NCI-H446 treated with DMSO at 0.1 percent for 48 hours (cell line): ENCODE measurements at places on chromosomes 12 and 14.

DNA sequence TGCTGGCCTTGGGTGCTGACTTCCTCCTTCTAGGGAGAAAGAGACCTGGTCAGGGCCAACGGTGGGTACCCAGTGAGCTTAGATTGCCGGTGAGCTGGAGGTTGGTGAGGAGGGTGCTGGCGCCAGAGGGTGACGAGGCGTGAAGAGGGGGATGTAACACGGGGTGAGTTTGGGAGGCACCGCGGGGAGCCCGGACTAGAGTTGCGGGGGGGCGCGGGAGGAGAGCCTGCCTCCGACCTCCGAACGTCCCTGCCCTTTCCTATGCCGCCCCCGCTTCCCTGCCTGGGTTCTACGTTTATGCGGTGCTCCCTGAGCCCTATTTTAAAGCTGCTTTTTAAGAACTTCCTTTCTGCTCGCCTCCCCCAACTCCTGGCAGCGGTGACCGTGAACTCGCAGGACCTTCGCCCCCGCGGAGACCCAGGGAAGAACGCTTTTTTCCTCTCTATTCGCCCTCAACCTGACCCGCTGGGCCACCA, 18.6 kb downstream of the OR6S1 start:
- DNase-seq: no peak

DNA sequence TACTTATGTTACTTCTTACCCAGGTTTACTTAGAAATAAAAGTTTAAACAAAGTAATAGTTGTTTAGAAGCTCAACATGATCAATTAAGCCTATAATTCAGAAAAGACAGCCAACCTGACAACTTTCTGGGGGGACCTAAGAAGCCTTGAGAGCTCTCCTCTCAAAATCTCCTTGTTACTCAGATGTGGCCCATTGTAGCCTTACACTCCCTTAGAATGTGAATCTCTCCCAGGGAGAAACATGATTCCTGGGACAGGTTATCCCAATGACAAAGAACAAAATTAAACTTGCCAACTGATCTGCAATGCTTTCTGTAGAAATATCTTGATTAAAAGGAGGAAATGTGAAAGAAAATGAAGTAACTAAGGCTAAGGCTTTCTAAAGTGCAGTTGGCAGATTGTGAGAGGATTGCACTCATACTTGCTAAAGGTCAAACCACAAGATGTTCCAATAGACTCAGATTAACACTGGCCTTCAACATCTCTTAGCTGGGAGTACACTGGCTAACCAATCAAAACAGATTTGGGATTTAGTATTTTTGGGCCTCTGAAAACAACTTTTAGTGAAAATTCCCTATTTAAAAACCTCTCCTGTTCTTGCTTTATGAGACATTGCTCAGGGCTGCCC, 72.3 kb upstream of the TMX1 start:
- no peak for DNase-seq

- no peak for DNase-seq
These were observed 3.7 kb downstream of the RHEBL1 start for GRCh38 chr12:49066120-49066519.

GRCh38 chr12:116320791-116321217, 43.3 kb upstream of the MED13L start:
- DNase-seq: peak; percentile 54

- no peak for DNase-seq
These were observed 169.3 kb downstream of the STXBP6 start for GRCh38 chr14:24880689-24881088.

DNA sequence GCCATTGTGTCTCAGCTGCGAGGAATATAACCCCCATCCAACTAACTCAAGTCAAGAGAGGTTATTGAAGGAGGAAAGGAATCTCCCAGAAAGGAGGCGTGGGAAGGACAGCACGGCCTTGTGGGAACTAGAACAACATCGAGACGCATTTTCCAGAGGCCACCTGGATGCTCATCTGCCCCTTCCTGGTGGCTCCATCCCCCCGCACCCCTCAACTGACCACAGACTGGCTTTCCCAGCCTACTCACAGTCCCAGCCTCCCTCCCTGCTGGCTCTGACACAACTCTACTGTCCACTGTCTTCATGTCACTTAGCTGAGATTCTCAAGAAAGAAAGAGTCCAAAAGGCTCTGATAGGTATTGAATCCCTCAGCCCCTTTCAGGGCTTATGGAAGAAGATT, 66.0 kb upstream of the CLMN start:
- no peak for DNase-seq

GRCh38 chr14:93046705-93047050, 69.0 kb downstream of the ITPK1 start:
- no peak for DNase-seq

DNA sequence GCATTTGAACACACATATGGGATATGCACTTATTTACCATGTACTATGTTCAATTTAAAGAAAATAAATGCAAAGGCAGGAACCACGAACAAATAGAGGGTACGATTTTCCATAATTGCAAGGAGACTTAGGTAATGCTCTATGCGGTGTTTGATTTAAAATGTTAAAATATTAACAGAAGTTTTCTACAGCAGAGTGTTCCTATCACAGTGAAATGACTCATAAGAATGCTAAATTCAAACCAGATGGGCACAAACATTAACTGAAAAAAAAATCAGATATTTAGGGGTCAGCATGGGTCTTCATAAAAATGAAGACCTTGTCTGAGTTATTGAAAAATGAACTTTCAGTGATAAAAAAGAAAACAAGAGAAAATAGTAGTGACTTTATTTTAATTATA, 65.4 kb downstream of the LLPH start:
- no peak for DNase-seq

DNA sequence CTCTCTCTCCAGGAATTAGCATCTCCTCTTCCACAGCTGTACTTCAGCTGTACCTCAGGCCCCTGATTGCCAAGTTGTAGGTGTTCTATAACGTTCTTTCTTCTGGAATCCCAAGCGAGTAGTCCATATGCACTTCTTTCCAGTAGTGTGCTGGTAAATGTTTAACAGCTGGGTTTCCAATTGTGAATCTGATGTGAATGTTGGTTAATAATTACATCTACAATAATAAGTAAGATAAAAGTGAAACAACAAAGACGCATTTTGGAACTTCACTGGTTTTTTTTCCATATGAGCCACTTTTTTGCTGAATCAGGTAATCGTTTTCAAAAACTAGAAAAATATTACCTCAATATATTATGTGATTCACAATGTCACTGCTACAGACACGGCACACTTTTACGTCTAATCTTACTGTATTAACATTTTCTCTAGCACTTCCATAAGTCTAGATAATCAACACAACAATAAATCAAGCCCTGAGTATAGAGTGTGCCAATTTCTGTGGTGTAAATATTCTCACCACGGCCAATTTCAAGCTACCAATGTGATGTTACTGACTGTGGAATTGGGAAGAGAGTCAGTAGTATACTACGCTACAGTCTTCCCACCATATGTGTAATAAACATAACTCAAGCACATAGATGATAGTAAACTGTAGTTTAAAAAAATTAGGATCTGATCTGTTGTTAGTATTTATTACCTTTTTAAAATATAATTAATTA, 113.0 kb downstream of the ZFP36L1 start:
- DNase-seq: no peak

GRCh38 chr12:43957732-43958372, 122.0 kb downstream of the TMEM117 start:
- DNase-seq: peak; percentile 25

GRCh38 chr12:3189282-3189681, 112.1 kb downstream of the TSPAN9 start:
- DNase-seq: no peak

GRCh38 chr14:52678591-52678990, 16.8 kb downstream of the ERO1A start:
- no peak for DNase-seq

- DNase-seq: no peak
These were observed 188.9 kb downstream of the SLC41A2 start for GRCh38 chr12:104769144-104769561.

DNA sequence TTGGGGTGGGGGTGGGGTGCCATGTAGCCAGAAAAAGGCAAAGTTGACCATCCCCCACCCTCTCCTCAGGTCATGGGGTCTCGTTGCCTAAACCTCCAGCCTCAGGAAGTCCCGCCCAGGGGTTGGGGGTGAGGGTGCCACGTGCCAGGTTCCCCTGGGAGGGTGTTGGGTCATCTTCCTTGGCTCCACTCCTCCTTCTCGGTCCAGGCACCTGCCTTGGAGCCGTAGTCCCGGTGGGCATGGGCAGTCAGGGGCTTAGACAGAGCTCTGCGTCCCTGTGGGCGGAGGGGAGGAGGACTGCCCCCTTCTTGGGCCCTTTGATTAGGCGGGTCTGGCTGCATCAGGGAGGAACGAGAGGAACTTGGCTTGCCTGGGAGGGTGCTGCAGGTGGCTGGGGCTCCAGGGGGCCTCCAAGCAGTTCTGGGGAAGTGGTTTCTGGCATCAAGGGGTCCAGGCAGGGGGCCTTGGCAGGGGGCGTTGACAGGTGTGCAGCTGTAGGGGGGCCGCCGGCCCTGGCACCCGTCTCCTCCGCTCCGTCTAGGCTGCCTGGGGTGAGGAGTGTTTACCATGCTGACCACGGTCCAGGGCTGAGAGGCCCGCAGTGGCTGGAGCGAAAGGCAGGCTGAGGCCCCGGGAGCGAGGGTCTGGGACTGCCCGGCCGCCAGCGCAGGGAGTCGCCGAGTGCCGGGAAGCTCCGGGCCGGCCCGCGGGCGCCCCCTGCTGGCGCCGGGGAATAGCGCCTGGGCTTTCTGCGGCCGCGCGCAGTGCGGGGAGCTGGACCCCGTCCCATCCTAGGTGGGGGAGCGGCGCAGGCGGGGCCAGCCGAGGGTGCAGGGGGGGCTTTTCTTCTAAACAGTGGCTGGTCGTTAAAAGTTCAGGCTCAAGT, 7.9 kb downstream of the SETD1B start:
- peak; percentile 20 for DNase-seq

DNA sequence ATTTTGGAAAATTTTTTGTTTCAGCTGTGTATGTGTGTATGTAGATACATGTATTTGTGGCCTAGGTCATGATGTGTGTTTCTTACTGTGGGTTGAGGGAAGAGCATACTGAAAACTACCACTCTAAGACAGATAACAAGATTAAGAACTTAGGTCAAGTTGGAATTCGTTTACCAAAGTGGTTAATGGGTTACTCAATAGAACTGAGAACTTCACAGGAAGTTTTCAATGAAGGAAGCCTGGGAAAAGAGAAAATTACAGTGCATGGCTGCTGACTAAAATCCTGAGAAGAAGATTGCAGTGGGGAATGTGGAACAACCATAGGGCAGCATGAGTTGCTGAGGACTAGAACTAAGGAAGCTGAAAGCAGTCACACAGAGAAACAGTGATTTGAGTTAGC, 21.4 kb upstream of the FOXG1 start:
- no peak for DNase-seq

DNA sequence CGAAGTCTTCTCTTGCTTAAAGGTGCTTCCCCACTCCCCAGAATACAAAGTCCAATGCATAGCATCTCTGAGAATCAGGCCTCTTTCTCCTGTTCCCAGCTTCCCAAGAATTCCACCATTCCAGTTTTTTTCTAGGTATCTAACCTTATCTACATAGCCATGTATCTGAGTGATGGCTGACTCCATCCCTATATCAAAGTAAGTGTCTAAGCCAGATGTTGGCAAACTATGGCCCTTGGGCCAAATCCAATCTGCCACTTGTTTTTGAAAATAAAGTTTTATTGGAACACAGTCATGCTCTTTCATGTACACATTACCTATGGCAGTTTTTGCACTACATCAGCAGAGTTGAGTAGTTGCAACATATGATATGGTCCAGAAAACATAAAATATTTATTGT, 129.6 kb downstream of the LLPH start:
- DNase-seq: no peak

GRCh38 chr12:47085815-47086252, 6.1 kb upstream of the AMIGO2 start:
- DNase-seq: no peak

GRCh38 chr12:116138781-116139180, 138.7 kb downstream of the MED13L start:
- DNase-seq: no peak

- no peak for DNase-seq
These were observed 104.7 kb downstream of the ST8SIA1 start for GRCh38 chr12:22229652-22230279.

DNA sequence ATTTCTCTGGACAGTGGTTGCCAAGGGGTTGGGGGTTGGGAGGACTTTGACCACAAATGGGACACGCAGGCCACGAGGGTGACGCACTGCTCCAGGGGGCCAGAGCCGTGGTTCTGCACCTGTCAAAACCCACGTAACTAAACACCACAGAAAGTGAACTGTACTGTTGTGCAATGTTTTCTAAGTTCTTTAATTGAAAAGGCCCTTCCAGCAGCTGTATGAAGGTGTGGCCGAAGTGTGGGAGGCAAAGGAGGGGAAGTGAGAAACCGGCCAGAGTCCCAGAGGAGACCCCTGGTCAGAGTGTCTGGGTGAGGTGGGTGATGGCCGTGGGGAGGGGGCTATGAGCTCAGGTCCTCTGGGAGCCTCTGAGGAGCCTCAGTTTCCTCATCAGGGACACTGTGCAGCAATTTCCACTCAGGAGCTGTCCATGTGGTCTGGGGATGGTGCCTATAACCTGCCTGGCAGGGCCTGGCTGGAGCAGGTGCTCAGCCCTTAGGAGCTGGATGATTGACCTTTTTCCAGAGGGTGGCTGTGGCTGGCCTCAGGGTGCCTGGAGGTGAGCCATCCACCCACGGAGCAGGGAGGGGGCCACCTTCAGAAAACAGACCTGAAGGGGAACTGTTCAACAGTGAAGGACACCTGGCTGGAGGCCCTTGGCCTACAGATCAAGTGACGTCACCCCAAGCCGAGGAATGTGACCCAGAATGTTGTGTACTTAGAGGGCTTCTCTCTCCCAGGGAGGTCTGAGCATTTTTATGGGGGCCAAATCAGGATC, 9.8 kb upstream of the BDKRB2 start:
- DNase-seq: no peak

GRCh38 chr14:99955826-99956455, 109.3 kb upstream of the EVL start:
- no peak for DNase-seq

DNA sequence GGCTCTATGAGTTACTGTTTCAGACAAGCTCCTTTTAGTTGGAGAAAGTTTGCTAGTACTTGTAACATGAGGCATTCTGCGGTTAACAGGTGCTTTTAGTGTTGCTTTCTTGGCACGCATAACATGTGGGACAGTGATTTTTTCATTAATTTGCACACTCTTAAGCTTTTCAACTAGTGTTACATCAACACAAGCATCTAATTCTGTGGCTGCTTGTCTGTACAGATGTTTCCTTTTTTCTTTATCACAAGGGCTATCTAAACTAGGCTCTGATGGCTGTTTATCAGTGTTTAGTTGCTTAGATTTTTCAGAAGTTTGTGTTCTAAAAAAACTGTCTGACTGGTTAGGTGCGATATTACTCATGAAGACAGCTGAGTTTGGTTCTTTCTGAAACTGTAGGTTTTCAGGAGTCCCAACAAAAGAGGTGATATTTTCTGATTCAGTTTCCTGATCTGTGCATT, 120.1 kb downstream of the RALGAPA1 start:
- DNase-seq: no peak

DNA sequence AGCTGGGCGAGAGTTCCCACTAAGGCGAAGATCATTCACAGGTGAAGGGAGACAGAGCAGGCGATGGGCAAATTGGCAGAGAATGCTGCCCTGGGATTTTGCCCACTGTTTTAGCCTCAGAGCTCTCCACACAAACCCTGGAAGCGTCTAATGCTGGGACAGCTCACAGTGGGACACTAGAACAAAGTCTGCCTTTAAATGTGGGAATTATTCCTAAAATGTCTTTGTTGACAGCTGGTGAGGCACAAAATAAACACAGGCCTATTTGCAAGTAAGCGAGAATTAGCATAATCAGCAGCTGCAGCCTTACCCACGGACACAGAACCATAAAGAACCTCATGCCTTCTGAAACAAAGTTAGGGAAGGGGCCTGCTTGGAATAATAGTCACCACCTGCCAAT, 824.5 kb downstream of the AACS start:
- no peak for DNase-seq

GRCh38 chr12:66367015-66367667, 64.8 kb downstream of the HELB start:
- no peak for DNase-seq
